ENCODE measurements at places on chromosomes 5 and 9.

GRCh38 chr5:6660688-6661087 lies 27.4 kb downstream of the SRD5A1 start:
- no peak for DNase-seq

DNA sequence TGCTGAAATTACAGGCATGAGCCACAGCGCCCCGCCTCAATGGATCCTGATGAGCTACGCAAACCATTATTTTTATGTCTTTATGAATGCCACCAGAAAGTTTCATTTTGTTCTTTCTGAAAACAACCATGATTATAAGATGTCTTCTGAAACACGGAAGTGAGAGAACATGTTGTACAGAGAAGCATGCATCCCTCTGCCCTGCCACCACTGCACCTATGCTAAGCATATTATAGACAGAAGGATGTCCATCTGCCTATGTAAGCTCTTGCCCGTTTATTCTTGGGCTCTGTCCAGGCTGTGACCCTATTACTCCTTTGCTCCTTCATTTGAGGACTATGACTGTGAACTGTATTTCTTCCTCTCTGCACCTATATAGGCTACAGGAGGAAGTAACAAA lies 74.3 kb downstream of the GRAMD2B start:
- no peak for DNase-seq

GRCh38 chr9:136563646-136564325 lies 17.9 kb upstream of the NOTCH1 start:
- DNase-seq = no peak

GRCh38 chr9:120257483-120257882 lies 322.5 kb downstream of the CDK5RAP2 start:
- no peak for DNase-seq

GRCh38 chr5:84131372-84131771 lies 253.3 kb downstream of the EDIL3 start:
- no peak for DNase-seq

- DNase-seq = no peak
Measured at GRCh38 chr5:142866563-142867275, 96.5 kb downstream of the ARHGAP26 start.

Data from stimulated activated CD8-positive, alpha-beta memory T cell treated with anti-CD3 and anti-CD28 coated beads, Interleukin-7, amount 100 ng/mL, for 48 hours (primary cell).